ENCODE measurements at places on chromosomes 12 and 14. TPM values are rescaled to one million over a fixed set of nuclear protein-coding genes. Genes with fewer than 3 reads are reported as not detected.

The NKX2-1 gene
- not detected for total RNA-seq

The PYGL gene
- 1.3 TPM for total RNA-seq

The SP1 gene
- total RNA-seq, result 67.7 TPM

The MYH6 gene
- 0.17 TPM for total RNA-seq

The PRH2 gene
- not detected for total RNA-seq

The ATL1 gene
- 1.0 TPM for total RNA-seq

The SERPINA4 gene
- not detected for total RNA-seq

The SLC16A7 gene
- 43.7 TPM for total RNA-seq

The TSPAN19 gene
- not detected for total RNA-seq

The CNTN1 gene
- total RNA-seq, result not detected

GRCh38 chr12:124567673-124568373 is 411 bp upstream of the NCOR2 start:
- DNase-seq, result peak; percentile 96

DNA sequence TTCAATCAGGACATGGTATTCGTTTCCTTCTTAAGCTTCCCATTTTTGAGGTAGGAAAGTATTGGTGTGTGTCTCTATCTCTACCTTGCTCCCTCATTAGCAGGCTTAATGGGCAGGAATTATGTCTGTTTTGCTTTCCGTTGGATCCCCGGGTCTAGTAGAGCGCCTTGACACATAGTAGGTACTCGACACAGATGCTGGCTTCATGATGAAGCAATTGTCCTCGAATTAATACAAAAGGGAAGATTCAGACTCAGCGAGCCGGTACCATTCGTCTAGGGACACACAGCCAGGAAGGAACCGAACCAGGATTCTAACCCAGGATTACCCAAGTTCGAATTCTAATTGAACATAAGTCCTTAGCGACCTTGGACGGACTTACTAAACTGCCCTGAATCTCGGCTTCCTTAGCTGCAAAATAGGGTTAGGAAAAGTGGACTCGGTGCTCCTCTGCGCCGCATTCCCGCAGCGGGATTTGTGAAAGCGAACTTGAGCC is 496 bp upstream of the ISCU start:
- DNase-seq, result no peak

GRCh38 chr12:126342866-126343265 is 1277.6 kb downstream of the AACS start:
- no peak for DNase-seq

DNA sequence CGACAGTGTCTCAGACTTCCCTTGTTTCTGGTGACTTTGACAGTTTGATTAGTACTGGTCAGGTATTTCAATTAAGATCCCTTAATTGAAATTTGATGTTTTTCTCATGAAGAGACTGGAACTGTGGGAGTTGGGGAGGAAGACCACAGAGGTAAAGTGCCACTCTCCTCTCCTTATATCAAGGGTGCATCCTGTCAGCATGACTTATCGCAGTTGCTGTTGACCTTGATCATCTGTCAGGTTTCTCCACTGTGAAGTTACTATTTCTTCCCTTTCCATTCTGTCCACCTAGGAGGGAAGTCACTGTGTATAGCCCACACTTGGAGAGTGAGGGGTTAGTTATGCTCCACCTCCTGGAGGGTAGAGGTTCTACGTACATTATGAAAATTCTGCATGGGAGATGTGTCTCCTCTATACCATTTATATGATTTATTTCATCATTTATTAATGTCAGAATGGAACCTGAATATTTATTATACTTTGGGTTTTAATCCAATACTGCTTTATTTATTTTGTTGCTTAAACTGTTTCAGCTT is 40.3 kb upstream of the SMOC1 start:
- DNase-seq, result no peak

GRCh38 chr12:27922531-27923139 is 49.9 kb downstream of the PTHLH start:
- no peak for DNase-seq

- DNase-seq, result no peak
These were observed 31.3 kb upstream of the ISM2 start for GRCh38 chr14:77529963-77530362.

DNA sequence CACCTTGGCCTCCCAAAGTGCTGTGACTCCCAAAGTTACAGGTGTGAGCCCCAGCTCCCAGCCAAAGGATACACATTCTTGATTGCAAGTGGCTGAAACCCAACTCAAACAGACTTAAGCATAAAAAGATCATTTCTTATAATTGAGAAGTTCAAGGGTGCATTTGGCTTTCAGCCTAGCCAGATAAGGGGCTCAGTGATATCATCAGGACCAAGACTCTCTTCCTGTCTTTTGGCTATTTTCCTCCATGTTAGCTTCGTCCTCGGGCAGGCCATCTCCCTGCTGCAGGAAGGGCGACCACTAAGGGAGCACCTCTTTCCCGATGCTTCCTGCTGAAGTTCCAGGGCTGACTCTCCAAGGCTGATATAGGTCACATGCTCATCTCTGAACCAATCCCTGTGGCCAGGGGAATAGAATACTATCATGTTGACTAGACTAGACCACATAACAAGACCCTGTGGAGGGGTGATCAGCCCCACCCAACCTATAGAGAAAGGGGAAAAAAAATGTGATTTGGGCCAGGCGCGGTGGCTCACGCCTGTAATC is 9.8 kb upstream of the KRT8 start:
- DNase-seq, result no peak

GRCh38 chr12:85016413-85016812 is 19.7 kb downstream of the TSPAN19 start:
- DNase-seq, result no peak

DNA sequence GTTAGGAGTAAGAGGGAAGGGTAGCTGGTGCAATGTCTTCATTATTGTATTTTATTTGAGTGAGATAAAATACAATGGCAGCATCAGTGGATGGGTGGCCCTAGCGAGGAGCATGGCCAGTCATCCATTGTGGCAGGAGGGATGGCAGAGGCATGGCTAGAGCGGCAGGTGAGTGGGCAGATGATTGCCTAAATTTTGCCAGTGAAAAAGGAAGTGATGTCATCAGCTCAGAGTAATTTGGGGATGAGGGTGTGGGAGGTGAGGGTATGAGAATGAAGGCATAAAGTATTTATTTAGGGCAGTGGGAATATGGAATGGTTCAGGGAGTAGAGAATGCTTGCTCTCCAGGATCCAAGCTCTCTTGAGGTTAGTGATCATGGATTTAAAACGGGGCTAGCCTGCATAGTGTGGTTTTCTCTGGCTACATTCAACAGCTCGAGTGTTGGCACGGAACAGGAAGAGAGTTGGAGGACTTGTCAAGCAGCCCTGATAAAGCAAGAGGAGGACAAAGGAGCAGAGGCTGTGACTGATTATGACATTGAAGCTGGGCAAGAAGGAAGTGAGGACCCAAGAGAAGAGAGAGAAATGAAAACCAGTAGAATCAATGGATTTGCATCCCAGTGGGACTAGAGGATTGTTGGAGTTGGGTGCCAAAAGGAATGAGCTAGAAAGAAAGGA is 18.7 kb upstream of the SERPINA6 start:
- peak; percentile 45 for DNase-seq

- DNase-seq, result no peak
These were observed 70.6 kb downstream of the C14orf132 start for GRCh38 chr14:96109596-96110355.

- DNase-seq, result no peak
These were observed 14.9 kb upstream of the CCER1 start for GRCh38 chr12:90969851-90970250.

DNA sequence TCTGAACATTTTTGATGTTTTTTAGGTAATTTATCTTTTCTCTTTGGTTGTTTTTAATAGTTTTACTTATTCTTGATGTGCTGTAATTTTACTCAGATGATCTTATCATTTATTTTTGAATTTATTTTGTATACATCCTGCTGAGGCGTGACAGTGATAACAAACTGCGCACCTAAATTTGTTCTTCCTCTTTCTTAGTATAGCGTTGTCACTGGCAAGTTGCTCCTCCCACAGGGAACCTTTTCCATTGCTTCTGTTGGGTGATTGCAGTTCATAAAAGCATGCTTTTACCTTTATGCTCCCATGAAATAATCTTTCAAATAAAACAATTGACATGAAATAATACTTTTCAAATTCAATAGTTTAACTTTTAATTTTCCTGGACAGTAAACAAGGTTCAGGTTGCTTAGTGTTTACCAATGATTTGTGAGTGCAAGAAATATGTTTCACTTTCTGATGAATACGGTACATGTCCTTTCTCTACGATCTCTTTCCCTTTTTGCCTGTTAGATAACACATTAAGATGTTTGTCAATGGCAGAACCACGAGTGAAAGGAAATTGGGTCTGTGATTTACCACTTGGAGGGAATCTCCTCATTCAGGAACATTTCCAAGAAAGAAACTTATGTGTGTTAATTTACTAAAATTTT is 223.3 kb downstream of the CCDC91 start:
- DNase-seq, result no peak

GRCh38 chr12:47939009-47939601 is 24.3 kb upstream of the TMEM106C start:
- no peak for DNase-seq

DNA sequence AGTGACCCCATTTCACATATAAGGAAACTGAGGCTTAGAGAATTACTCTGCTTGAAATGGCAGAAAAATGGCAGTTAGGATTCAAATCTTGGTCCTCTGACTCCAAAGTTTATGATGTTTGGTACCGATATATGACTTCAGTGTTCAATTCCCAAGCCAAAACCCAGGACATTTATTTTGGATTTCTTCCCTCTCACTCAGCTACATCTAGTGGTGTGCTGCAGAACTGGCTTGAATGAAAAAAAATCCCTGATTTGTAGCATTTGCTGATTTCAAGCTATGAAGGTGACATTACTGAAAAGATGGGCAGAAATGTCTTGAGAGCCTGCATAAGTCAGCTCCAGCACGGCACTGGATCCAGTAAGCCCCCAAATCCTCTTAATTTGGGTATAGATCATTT is 106.4 kb downstream of the EFCAB11 start:
- DNase-seq, result no peak

DNA sequence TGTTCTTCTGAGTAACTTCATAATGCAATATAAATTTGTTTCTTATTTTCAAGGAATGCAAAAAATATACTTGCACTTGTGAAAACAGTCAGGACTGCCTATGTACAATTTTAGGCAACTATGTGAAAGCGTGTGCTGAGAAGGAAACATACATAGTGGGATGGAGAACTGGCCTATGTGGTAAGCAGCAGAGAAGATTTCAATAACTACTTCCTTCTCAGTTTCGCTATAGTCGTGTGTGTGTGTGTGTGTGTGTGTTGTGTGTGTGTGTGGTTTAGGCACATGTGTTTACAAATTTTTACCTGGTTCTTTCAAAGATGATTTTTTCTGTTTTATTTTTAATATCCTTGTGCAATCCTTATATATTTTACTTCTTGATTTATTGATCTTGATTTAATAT is 211.8 kb downstream of the LRRK2 start:
- DNase-seq, result no peak

DNA sequence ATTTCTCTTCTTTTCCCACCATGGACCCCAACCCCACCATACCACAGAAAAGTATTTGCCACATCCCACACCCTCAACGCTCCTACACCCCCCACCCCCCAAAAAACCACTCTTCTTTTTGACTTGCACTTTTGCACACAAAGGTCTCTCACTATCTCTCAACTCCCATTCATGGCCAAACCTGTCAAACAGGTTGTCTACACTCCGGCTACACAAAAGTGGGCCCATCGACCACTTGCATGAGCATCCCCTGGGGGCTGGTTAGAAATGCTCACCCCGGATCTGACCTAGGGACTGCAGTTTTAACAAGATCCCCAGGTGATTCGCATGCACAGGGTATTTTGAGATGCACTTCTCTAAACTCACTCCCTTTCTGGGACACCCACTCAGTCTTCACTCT is 248.2 kb downstream of the DPF3 start:
- no peak for DNase-seq

DNA sequence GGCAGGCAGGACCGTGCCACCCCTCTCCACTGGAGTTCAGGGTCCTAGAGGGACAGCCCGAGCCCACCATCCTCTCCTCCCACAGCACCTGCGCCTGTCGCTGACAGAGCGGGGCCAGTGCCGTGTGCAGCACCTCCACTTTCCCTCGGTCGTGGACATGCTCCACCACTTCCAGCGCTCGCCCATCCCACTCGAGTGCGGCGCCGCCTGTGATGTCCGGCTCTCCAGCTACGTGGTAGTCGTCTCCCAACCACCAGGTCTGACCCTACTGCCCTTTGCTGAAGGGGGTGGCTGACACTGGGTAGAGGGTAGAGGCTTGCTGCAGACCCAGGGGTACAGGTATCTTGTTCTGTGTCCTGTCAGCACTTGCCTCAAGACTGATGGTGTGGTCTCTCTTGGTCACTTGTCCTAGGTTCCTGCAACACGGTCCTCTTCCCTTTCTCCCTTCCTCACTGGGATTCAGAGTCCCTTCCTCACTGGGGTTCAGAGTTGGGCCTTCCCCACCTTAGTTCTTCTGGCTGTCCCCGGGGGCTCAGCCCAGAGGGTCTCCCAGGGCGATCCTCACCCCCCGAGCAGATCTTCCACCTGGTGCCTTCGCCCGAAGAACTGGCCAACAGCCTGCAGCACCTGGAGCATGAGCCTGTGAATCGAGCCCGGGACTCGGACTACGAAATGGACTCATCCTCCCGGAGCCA is 42.0 kb downstream of the SH2B3 start:
- peak; percentile 55 for DNase-seq

GRCh38 chr12:27399074-27399473 is 47.5 kb upstream of the SMCO2 start:
- DNase-seq, result no peak

GRCh38 chr12:32296567-32296966 is 102.8 kb upstream of the FGD4 start:
- no peak for DNase-seq

DNA sequence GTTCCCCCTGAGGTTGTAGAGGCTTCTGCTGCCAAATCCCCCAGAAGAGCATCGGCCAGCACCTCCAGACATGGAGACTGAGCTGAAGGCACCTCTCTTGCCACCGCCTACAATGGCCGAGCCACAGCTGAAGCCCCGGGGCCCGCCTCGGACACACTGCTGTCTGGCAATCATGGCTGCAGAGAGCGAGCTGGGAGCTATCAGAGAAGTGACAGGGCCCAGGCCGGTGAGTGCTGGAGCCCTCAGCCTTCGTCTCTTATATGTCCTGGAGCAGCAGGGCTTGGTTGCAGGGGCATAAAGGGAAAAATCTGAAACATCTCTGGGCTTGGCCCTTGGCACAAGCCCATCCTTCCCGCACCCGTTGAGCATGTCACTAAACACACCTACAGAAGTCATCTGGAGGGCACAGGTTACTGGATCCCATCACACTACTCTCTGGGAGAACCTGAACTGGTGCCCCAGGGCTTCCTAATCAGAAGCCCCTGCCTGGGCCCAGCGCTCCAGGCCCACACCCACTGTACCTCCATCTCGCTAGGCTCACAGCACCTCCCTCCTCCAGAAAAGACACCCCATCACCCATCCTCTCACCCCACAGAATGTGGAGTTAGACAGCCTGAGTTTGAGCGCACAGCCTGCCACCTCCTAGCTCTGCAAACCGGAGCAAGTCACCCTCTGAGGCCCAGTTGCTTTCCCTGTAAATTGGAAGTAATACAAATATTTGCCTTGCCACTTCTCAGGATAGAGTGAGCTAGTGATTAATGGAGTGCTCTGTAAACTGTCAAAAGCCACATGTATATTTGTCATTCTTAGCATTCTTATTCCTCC is at the start of gene KRT4:
Gene KRT4 (minus strand): TSS at position 232 of the 825 bp plus-strand sequence. CDS start 58 bp downstream, at position 174.
- DNase-seq, result no peak
